Ascending aorta (tissue), 2 donors: ENCODE measurements at places on chromosomes 5 and 9.

GRCh38 chr5:73917433-73917832, 291.4 kb downstream of the ARHGEF28 start:
- DNase-seq = no peak

DNA sequence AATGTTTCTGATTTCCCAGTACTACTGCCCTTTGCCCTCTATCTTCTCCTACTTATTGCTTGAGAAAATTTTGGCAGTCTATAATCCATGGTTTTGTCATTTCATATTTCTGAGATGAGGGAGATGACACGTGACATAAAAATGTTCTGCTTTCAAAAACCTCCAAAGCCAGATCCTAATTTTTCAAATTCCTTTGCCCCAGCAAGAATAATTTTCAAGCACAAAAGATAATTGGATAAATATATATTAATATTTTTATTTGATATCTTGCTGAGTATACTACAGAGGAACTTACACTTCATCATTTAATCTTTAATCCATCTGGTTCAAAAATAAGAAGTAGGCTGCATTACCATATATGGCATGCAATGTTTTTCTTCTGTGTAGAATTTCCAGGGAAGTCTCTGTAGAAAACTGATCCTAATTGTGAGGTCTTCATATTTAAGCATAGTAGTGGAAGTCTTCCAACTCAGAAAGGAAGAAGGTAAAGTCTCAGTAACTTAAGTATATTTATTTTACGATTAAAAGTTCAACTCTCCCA, 1738.8 kb downstream of the EFNA5 start:
- no peak for DNase-seq

GRCh38 chr5:2204366-2205184, 321.9 kb upstream of the IRX4 start:
- no peak for DNase-seq

- DNase-seq = no peak
Measured at GRCh38 chr5:142095035-142095434, 13.5 kb upstream of the NDFIP1 start.

- no peak for DNase-seq
Measured at GRCh38 chr5:67493676-67494075, 297.1 kb upstream of the CD180 start.
